ENCODE measurements at places on chromosomes 13 and 19. TPM values are rescaled to one million over a fixed set of nuclear protein-coding genes. Genes with fewer than 3 reads are reported as not detected.

The INSL3 gene
- total RNA-seq = 0.96 TPM

The SERPINE3 gene
- total RNA-seq = not detected

The RGS9BP gene
- total RNA-seq = 0.54 TPM

The ZNF865 gene
- 16.2 TPM for total RNA-seq

The PCDH17 gene
- total RNA-seq = 0.02 TPM

The ZNF575 gene
- total RNA-seq = 1.9 TPM

The GJB6 gene
- not detected for total RNA-seq

The RAP2A gene
- total RNA-seq = 27.6 TPM

The ARHGEF7 gene
- total RNA-seq = 46.2 TPM

The ABHD13 gene
- total RNA-seq = 4.1 TPM

All from HCT116 (cell line).